ENCODE measurements at places on chromosomes 11 and 22.

GRCh38 chr11:81853791-81854190 lies 879.9 kb downstream of the FAM181B start:
- DNase-seq: no peak

DNA sequence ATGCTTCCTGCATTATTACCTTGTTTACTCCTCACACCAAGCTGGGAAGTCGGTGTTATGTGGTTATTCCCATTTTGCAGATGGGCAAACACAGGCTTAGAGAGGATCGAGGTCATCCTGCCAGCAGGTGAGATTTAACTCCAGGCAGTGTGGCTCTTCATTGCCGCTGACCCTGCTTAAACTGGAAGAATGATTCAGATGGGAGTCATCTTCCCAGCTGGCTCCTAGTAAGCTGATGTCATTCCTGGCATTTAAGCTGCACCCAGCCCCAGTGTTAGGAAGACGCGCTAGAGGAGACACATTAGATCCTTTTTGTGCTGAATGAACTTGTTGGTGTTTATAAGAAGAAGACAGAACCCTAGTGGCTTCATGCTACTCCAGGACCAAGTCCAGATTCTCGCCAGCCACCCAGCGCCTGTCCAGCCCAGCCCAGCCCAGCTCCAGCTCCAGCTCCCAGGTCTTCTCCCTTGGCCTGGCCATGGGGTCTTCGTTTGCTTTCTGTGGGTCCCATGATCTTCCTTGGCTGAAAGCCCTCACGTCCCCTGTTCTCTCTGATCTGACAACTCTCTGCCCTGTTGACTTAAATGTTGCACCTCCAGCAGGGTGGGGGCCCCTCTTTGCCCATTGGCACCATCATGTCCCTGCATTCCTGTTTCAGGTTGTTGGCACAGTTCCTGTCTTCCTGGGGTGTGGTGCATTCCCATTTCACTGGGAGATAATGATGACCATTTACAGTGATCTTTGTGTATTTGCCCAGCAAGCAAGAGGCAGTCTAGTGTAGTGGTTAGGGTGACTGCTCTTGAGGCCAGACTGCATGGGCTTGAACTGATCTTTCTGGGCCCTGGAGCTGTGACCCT lies 13.6 kb downstream of the PARVB start:
- no peak for DNase-seq

DNA sequence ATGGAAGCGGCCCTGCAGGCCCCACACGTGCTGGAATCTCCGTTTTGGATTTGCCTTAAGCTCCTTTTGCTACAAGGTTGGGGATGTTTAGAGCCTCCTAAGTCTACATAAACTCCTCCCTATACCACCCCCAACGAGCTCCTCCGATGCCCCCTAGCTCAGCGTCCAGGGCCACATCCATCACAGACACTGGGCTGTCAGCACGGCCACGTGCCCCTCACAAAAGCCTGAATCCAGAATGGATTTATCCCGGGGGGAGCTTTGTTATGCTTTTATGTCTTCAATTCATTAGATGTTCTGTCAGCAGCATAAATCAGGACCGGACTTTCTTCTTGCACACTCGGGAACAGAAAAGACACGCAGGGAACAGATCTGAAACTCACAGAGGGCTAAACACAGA lies 52.6 kb upstream of the CD82 start:
- DNase-seq: no peak

DNA sequence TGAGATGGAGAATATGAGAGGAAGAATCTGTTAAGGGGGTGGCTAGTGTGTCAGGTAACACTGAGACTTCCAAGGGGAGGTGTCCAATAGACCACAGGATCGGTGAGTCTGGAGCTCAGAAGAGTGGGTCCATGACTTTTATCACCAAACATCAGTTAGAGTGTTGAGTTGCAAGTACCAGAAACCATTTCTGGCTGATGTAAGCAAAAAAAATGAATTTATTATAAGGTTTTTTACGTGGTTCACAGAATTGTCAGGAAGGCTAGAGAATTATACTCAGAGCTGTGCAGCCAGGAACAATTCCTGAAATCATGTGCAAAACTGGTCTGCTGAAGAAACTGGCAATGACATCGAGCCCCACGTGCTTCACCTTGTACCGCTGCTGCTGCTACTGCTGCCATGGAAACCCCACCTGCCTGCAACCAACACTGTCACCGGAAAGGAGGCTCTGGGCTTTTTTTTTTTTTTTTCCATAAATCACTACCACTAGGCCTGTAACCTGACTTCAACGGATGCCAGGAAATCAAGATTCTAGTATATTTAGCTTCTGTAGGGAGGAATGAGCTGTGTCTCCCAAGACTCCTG lies 16.6 kb upstream of the STK33 start:
- DNase-seq: no peak

DNA sequence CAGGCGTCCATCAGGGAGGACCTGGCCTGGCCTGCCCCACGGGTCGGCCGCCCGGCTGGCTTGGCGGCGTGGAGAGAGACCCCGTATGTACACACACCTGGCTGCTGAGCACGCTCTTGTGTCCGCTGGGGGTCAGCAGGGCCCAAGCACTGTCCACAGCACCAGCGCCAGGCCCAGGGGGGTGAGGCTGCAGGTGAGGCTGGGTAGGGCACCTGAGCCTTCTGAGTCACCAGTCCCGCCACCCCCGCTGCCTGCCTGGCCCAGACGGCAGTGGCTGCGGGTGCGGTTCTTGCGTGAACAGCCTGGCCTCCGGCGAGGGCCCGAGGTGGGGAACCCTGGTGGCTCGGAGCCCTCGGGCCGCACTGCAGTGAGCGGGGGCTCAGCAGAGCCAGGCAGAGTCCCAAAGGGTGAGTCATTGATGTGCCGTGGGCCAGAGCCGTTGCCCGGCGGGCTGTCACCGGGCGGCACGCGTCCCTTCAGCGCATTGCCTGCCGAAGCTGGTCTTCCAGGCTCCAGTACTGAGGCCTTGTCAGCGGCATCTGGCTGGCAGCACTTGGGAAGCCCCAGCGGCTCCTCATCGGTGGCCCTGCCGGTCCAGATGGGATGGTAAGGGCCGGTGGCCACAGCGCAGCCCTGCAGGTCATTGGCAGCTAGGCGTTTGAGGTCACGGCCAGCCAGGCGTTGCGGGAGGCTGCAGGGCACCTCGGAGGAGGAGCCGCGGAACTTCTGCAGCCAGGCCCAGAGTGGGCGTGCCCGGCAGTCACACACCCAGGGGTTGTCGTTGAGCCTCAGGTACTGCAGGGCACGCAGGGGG lies 26.3 kb downstream of the RTN4R start:
- DNase-seq: no peak

GRCh38 chr22:43312608-43313007 lies 30.6 kb downstream of the SCUBE1 start:
- DNase-seq: no peak

- no peak for DNase-seq
Measured at GRCh38 chr11:134235399-134235798, 10.9 kb downstream of the VPS26B start.

DNA sequence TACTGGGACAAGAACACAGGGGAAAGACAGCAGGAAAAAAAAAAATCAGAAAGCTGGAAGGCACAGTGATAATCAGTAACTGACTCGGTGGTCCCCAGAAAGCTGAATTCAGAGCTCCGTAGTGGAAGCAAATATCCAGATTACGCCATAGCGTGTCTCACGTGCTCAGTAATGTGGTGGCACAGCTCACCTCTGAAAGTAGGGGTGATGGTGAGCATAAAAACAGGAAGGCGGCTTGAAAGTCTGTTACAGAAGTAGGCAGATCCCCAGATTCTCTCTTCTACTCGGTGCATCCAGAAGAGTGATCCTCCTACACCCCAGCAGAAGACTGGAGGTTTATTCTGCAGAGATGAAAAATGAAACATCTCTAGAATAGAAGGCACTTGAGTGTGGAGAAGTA lies 11.1 kb upstream of the OR8B3 start:
- DNase-seq: no peak

GRCh38 chr22:32411402-32411801 lies 645 bp downstream of the RTCB start:
- DNase-seq: no peak

DNA sequence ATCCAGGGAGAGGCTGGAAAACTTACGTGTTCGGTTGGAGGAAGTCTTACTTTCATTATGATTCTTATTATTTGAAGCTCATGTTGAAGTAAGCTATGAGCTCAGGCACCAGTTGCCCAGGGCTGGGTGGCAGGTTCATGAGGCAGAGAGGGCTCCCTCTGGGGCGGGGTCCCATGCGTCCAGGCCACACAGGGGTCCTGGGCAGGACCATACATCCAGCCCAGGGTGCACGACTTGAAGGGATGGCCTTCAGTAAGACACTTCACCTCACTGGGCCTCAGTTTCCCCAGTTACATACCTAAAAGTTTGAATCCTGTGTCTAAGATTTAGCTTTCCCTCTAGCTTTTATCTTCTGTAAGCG lies 107.3 kb upstream of the B3GAT1 start:
- no peak for DNase-seq

GRCh38 chr11:7300281-7300680 lies 48.6 kb downstream of the SYT9 start:
- no peak for DNase-seq

DNA sequence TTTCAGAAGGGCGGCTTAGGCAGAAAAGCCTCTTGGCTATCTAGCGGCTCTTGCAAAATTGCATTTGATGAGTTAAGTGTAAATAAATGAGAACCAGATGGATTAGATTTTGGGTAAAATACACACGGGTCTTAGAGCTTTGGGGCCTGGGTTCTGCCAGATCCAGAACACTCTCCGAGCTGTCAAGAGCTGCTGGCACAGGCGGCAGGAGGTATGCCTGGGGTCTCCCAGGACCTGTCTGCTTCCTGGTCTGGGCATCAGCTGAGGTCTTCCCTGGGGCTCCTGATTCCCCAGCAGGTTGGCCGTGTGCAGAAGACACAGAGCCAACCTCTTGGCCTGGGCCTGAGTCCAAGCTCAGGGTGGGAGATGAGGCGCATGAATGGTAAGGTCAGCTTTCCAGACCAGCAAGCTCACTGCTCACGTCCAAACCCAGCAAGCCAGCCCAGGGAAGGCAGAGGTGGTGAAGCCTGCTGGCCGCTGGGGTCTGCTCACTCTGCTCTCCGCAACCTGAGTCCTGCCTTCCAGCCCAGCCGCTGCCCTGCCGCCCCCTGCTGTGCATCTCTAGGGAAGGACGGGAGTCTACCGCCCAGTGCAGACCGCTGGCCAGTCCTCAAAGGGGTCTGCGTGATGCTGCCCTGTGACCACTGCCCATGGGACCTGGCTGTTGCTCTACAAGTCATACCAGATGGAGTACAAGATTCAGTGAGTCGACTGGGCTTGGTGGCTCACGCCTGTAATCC lies 44.9 kb downstream of the SCUBE1 start:
- DNase-seq: no peak

- no peak for DNase-seq
Measured at GRCh38 chr11:77062924-77063323, 3.8 kb upstream of the CAPN5 start.

GRCh38 chr11:590997-591396 lies 14.7 kb downstream of the PHRF1 start:
- DNase-seq: no peak

GRCh38 chr11:25863986-25864385 lies 467.9 kb upstream of the ANO3 start:
- no peak for DNase-seq

DNA sequence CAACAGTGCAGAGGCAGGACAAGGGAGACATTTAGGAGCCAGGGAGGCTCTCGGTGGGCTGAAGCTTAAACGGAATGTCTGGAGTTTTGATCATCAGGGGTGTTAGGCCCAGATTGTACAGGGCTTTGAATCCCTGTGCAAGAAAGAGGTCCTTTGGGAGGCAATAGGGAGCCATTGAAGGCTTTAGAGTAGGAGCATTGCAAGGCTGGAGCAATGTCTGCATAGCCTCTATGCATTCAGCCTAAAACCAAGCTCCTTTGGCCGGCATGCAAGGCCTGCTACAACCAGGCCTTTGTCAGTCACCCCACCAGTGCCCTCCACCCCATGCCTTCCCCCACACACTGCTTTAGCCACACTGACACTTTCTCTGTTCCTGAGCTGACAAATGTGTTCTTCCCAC lies 47.4 kb upstream of the FGF3 start:
- DNase-seq: no peak

GRCh38 chr22:44884968-44885805 lies 124.6 kb downstream of the PHF21B start:
- DNase-seq: no peak

DNA sequence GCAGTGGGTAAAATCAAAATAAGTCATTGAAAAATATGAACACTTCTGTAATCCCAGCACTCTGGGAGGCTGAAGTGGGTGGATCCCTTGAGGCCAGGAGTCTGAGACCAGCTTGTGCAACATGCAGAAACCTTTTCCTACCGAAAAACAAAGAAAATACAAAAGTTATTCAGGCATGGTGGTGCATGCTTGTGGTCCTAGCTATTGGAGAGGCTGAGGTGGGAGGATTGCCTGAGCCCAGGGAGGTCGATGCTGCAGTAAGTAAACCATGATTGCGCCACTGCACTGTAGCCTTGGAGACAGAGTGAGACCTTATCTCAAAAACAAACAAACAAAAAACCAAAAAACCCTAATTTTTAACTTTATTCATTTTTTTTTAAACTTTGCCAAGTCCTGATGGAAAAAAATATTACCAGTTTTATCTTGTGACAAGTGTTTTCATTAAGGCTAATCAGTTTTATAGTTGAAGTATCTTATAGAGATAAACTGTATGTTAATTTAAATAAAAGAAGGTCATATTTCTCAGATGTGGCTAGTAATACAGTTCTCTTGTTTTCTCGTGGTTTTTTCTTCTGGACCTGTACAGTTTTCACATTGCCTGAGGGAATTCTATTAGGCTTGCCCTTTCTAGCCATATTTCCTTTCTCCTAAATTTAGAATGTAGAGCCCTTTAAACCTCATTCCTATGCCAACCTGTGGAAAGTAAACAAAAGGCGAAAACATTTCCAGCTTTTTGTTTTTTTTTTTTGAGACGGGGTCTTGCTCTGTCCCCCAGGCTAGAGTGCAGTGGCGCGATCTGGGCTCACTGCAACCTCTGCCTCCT lies 9.4 kb downstream of the HIPK3 start:
- no peak for DNase-seq

- DNase-seq: no peak
Measured at GRCh38 chr11:31110830-31111229, 258.7 kb downstream of the DCDC1 start.

- no peak for DNase-seq
Measured at GRCh38 chr22:32478994-32479393, 4.4 kb downstream of the FBXO7 start.

GRCh38 chr22:45870011-45870410 lies 107.0 kb downstream of the WNT7B start:
- no peak for DNase-seq

- DNase-seq: peak; percentile 1
Measured at GRCh38 chr11:98710986-98711385, 309.8 kb upstream of the CNTN5 start.

- no peak for DNase-seq
Measured at GRCh38 chr22:43849731-43850130, 12.6 kb downstream of the SULT4A1 start.

DNA sequence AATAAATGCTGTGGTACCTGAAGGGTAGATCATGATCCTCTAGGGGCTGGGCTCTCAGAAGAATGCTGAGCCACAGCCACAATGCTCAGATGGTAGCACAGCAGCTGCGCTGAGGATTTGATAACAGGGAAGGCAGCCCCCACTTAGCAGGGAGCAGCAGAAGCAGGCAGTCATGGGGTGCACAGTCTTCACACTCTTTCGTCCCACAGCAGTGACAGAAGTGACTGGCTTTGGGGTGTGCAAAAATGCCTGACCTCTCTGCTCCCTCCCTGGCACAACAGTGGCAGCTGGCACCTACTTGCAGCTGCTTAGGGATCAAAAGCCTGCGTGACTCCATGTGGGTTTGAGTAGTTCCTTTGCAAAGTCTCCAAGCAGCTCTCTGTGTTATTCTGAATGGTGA lies 1349.8 kb upstream of the RAG2 start:
- DNase-seq: no peak

- DNase-seq: no peak
Measured at GRCh38 chr22:38474003-38474607, 6.2 kb downstream of the KDELR3 start.

All from DMS 273 treated with DMSO at 0.1 percent for 48 hours (cell line).